Activated CD4-positive, alpha-beta memory T cell treated with anti-CD3 and anti-CD28 coated beads, Interleukin-2, amount 10 ng/mL, durations not matched to agents 7 days and 5 days (primary cell): ENCODE measurements at places on chromosomes 11 and 22.

GRCh38 chr11:68704887-68705286 lies 20.5 kb downstream of the GAL start:
- no peaks in the 10 kb centered on the region for H3K4me1 ChIP-seq
- peaks cover 10% of the 10 kb centered on the region for H3K27me3 ChIP-seq
- no peak overlapping the region for H3K4me3 ChIP-seq
- no peak for DNase-seq

DNA sequence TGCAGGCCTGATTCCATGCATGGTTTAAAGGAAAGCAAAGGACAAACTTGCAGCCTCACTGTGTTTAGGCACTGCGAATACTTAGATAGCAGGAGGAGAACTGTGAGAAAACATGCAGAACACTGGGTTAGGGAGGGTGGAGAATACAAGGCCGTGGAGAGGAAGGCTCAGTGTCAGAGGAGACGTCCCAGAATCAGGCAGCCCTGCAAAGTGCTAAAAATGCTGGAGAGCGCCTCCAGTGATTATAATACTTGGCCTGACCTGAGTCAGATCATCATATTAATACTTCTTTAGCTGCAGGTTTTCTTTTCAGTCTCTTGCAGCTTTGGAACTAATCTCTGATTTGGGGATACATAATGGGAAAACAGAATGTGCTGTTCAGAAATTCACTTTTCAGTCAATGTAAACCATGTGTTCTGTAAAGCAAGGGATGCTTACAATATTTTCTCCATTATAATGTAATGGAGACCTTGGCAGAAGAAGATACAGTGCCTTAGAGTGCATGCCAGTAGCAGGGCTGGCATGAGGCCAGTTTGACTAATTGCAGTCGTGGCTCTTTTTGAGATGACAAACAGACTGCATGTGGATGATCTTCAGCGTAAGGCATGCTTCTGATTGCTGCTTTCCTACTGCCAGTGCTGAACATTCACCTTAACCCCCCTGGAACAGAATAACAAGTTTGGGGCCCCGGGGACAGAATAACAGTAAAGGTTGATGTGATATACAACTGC lies 16.8 kb downstream of the EXT2 start:
- no peak for DNase-seq
- no peak overlapping the region for H3K4me3 ChIP-seq
- no peak overlapping the region for H3K27ac ChIP-seq
- peaks cover 27% of the 10 kb centered on the region for H3K36me3 ChIP-seq

DNA sequence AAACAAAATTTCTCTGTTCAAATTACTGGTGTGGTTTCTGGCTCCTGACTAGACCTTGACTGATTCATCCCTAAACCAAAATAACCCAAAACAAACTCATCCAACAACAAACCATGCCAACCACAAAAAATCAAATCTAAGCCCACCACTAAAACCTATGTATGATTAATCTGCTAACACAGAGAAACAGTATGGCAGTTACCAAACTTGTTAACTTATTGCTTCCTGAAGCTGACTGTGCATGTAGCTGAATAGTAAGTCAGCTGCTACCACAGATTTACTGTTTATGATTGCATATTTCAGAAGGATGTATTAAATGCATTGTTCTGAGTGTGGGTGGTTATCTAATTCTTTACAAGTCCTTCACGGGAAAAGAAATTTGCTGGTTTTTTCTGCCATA lies 231.1 kb downstream of the SWAP70 start:
- no peaks in the 10 kb centered on the region for H3K36me3 ChIP-seq
- H3K27ac ChIP-seq = no peak overlapping the region
- DNase-seq = no peak
- H3K4me3 ChIP-seq = no peak overlapping the region
- peaks cover 5% of the 10 kb centered on the region for H3K4me1 ChIP-seq

- H3K4me3 ChIP-seq = no peak overlapping the region
- no peak overlapping the region for H3K27ac ChIP-seq
Observed at GRCh38 chr11:75677909-75678308, 9.1 kb upstream of the MAP6 start.

GRCh38 chr11:127806501-127806900 lies 780.9 kb downstream of the ETS1 start:
- H3K27me3 ChIP-seq = no peaks in the 10 kb centered on the region
